Upper lobe of left lung (tissue), 6 donors: ENCODE measurements at places on chromosomes 5 and 9. TPM values are rescaled to one million over a fixed set of nuclear protein-coding genes. Genes with fewer than 3 reads are reported as not detected.

The TAF11L7 gene
- total RNA-seq: not detected

The PPIC gene
- total RNA-seq: 28.3 TPM

The TAF11L5 gene
- not detected for total RNA-seq

DNA sequence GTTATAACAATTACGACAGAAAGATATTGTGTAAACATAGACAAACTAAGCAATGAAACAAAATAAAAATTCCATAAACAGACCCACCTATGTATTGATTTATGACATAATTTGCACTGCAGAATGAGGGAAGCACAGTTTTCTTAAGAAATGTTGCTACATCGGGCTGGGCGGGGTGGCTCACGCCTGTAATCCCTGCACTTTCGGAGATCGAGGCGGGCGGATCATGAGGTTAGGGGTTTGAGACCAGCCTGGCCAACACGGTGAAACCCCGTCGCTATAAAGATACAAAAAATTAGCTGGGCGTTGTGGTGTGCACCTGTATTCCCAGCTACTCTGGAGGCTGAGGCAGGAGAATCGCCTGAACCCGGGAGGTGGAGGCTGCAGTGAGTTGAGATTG is 1344.4 kb upstream of the WWC1 start:
- H3K4me1 ChIP-seq: no peaks in the 10 kb centered on the region
- H3K27ac ChIP-seq: no peak overlapping the region
- DNase-seq: no peak
- no peaks in the 10 kb centered on the region for H3K36me3 ChIP-seq
- no peak overlapping the region for H3K4me3 ChIP-seq

The CCL28 gene
- total RNA-seq: 1.1 TPM

DNA sequence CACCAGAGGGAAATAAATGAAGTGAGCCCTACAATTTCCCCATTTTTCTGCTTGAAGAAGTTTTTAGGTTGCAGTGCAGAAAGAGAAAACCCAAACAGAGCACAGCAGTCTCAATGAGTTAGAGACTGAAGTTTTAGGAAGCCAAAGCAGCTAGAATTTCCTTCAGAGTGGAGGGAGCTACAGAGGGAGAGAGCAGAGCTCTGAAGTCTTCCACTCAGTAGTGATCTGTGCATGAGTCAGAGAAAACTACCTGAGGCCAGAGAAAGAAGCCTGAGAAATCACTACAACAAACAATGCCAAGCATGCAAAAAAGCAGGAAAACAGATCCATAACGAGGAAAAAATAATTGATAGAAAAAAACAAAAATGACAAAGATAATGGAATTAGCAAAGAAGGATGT is 17.9 kb upstream of the NDUFB6 start:
- no peaks in the 10 kb centered on the region for H3K36me3 ChIP-seq
- H3K27ac ChIP-seq: no peak overlapping the region
- H3K4me1 ChIP-seq: no peaks in the 10 kb centered on the region
- no peak for DNase-seq
- H3K4me3 ChIP-seq: no peak overlapping the region

GRCh38 chr5:133930813-133931090 is 37.7 kb downstream of the C5orf15 start:
- no peak overlapping the region for H3K4me3 ChIP-seq
- no peak for DNase-seq
- no peaks in the 10 kb centered on the region for H3K27me3 ChIP-seq
- H3K4me1 ChIP-seq: peaks cover 10% of the 10 kb centered on the region
- H3K27ac ChIP-seq: peak overlapping the region; percentile 9

The CBY3 gene
- 1.8 TPM for total RNA-seq

- H3K27ac ChIP-seq: peak overlapping the region; percentile 96
- no peaks in the 10 kb centered on the region for H3K36me3 ChIP-seq
- peaks cover 71% of the 10 kb centered on the region for H3K4me1 ChIP-seq
- H3K27me3 ChIP-seq: no peaks in the 10 kb centered on the region
- H3K4me3 ChIP-seq: no peak overlapping the region
- DNase-seq: no peak
Observed at GRCh38 chr9:136090768-136091581, 4.1 kb downstream of the NACC2 start.

- H3K4me1 ChIP-seq: peaks cover 7% of the 10 kb centered on the region
- no peak overlapping the region for H3K4me3 ChIP-seq
- DNase-seq: no peak
- no peaks in the 10 kb centered on the region for H3K27me3 ChIP-seq
- H3K36me3 ChIP-seq: no peaks in the 10 kb centered on the region
Observed at GRCh38 chr5:159904874-159905273, 11.4 kb upstream of the ADRA1B start.

DNA sequence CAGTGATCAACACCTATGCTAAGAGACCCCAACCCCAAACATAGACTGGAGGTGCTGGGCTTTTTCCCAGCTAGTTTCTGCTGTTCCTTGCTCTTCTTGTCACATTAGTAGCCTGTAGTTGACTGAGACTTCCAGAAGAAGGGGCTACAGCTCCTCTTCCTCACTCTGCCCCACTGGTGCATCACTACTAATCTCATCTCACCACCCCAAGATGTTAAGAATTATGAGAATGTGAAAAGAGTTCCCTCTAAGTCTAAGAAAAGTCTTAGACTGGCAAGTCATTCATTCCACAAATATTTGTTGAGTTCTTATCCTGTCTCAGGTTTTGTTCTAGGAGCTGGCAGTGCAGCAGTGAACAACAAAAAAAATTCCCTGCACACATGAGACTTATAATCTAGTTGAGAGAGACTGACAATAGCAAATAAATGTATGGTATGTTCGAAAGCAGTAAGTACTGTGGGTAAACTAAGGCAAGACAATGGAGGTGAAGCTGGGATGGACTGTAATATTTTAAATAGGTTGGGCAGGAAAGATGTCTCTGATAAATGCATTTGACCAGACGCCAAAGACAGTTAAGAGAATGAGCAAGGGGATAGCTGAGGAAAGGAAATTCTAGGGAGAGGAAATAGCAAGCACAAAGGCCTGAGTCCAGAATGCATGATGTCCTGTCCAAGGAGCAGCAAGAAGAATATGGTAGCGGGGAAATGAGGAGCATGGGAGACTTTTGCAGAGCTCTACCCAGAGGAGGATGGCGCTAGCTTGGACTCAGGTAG is 92.3 kb downstream of the PTCD2 start:
- H3K4me3 ChIP-seq: no peak overlapping the region
- no peaks in the 10 kb centered on the region for H3K36me3 ChIP-seq
- no peaks in the 10 kb centered on the region for H3K27me3 ChIP-seq
- H3K27ac ChIP-seq: no peak overlapping the region

The GARIN3 gene
- total RNA-seq: not detected

The SPINK4 gene
- not detected for total RNA-seq

DNA sequence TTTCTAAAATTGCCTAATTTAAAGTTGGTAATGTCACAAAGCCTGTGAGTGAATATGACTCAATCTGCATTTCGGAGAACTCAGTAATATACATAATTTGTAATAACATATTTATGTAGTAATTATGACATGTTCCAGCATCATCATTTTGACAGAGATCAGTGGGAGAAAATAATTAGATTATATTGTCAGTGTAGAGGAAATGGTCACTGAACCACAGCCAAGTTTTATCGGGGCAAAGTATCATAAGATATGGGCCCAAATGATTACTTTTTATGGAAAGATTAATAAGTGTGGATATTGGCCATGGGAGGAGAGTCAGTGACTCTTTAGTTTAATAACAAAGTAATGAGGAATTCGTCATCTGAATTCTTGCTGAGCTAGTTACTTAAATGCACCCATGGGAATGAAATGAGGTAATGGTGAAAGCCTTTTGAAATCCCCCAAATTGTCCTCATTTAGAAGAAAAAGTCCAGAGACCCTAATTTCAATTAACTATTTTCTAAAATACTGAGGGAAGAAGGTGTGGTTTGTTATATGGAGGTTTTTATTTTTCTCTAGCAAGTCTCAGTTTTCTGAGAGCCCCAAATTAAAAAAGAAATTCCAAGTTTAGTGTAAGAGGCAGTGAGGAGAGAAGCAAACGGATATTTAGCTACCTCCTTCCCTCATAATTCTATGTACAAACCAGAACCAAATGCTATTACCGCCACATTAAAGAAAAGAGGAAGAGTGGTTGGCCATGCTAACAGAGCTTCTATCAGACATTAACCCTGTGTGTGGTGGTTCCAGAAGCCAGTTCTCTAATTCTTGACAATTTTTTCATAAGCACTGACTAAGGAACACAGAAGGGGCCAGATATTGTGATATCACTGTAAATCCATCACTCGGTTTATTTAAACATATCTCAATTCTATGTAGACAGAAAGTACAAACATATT is 37.7 kb upstream of the MRPS30 start:
- no peak overlapping the region for H3K27ac ChIP-seq
- no peak for DNase-seq
- H3K36me3 ChIP-seq: no peaks in the 10 kb centered on the region
- H3K4me1 ChIP-seq: no peaks in the 10 kb centered on the region
- no peaks in the 10 kb centered on the region for H3K27me3 ChIP-seq

DNA sequence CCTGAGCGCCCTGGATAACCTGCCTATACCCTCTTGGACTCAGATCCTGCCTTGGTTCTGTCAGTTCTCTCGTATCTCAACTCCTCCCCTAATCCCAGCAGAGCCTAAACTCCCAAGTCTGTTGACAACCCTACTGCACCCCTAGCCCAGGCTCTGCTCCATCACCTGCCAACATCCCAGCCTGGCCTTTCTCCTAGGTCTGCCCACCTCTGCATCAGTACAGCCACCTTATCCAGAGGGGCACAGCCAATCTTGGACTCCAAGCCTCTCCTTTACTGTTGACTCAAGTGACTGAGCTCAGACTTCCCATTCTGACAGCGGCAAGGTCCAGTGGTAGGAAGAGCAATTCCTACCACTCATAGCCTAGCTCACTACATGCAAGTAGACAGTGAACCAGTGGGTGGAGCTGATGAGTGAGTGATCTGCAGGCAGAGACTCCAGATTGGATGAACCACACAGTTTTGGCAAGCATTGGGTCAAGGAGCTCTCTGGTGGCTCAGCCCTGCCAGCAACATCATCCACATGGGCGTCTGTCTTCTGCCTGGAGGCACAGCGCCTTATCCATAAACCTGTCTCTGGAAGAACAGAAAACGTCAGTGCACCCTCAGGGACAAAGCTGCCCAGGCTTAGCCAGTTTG is 26.5 kb downstream of the TRMO start:
- no peaks in the 10 kb centered on the region for H3K27me3 ChIP-seq
- H3K4me1 ChIP-seq: no peaks in the 10 kb centered on the region
- peaks cover 10% of the 10 kb centered on the region for H3K36me3 ChIP-seq
- DNase-seq: no peak
- H3K4me3 ChIP-seq: no peak overlapping the region

DNA sequence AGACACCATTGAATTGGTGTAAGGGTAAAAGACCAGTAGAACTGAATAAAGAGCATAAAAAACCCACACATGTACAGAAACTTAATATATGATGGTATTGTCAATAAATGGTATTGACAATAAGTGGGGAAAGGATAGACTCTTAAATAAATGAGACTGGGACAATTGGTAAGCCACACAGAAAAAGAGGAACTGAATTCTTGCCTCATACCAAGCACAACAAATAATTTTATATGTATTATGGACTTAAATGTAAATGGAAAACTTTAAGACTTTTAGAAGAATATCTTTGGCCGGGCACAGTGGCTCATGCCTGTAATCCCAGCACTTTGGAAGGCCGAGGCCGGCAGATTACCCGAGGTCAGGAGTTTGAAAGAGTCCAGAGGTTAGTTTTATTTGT is 37.9 kb upstream of the PPP2CA start:
- no peaks in the 10 kb centered on the region for H3K27me3 ChIP-seq
- DNase-seq: no peak
- H3K36me3 ChIP-seq: no peaks in the 10 kb centered on the region
- H3K27ac ChIP-seq: no peak overlapping the region
- no peaks in the 10 kb centered on the region for H3K4me1 ChIP-seq
- no peak overlapping the region for H3K4me3 ChIP-seq

The VCAN gene
- 128 TPM for total RNA-seq

The CCDC127 gene
- total RNA-seq: 3.1 TPM

- H3K4me3 ChIP-seq: no peak overlapping the region
- no peaks in the 10 kb centered on the region for H3K36me3 ChIP-seq
Observed at GRCh38 chr9:22117511-22118384, 108.6 kb upstream of the CDKN2B start.

GRCh38 chr5:172524573-172525021 is 70.3 kb upstream of the SH3PXD2B start:
- DNase-seq: peak; percentile 19
- no peak overlapping the region for H3K27ac ChIP-seq
- no peak overlapping the region for H3K4me3 ChIP-seq
- no peaks in the 10 kb centered on the region for H3K4me1 ChIP-seq
- no peaks in the 10 kb centered on the region for H3K36me3 ChIP-seq

- H3K36me3 ChIP-seq: no peaks in the 10 kb centered on the region
- H3K27me3 ChIP-seq: no peaks in the 10 kb centered on the region
- no peak overlapping the region for H3K27ac ChIP-seq
- no peak for DNase-seq
- peaks cover 6% of the 10 kb centered on the region for H3K4me1 ChIP-seq
Observed at GRCh38 chr5:178283520-178283919, 50.9 kb upstream of the PHYKPL start.
